PC-9 (cell line): ENCODE measurements at places on chromosomes 3 and 15. TPM values are rescaled to one million over a fixed set of nuclear protein-coding genes. Genes with fewer than 3 reads are reported as not detected.
A peak's percentile ranks its signal among the peaks of the same experiment; 100 is the strongest.

DNA sequence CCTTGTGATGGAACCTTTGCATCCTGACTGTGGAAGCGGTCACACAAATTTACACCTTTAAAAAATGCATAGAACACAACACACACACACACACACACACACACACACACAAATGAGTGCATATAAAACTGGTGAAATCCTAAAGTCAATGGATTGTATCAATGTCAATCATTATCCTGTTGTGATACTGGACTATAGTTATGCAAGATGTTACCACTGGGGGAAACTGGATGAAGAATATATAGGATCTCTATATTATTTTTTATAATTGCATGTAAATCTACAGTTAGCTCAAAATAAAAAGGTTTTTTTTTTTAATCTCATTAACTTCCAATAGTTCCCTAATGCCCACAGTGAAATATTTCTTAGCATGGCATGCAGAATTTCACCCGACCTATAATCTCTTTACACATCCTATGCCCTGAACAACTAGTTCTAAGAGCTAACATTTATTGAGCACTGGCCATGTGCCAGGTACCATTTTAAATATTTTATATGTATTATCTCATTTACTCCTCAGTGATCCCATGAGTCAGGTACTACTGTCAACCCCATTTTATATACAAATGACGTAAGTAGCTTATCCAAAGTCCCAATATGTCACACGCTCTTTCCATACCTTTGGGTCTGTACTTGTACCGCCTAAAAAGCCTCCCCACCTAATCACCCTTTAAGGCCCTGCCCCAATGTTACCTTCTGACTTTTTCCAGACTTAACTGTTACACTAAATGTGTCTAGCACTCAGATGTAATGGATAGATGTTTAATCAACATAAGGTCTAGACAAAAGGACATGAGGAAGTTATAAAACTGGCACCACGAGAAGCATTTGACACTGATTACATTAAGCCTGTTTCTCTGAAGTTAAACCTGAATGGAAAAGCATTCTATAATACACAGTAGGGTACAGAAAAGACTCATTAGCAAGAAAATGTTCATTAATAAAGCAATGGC, 5.5 kb downstream of the ABCC5 start:
- no peak for DNase-seq

- no peak for DNase-seq
Measured at GRCh38 chr3:150411106-150411460, 3.0 kb downstream of the TSC22D2 start.

DNA sequence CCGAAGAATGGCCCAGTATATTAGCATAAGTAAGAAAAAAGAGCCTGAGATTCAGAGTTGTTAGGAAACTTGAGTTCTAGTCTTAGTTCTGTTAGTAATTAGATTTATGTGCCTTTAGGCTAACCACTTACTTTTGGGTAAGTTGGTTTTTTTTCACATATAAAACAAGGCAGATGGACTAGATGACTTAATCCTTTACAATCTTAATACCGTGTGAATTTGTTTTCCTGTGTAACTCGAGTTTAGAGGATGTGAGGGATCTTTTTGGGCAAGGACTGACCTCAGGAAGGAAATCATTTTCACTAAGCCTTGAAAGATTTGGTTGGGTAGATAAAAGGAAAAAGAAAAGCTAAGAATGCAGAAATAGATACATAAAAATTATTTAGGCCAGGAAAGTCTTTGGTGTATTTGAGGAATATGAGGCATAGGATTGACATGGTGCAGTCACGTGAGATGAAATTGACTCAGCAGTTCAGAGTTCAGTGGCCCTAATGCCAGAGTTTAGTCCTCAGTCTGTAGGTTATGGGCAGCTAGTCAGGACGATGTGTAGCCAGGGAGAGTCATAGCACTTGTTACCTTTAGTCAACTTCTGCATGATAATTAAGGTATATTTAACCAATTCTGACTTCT, 34.6 kb downstream of the PAK2 start:
- no peak for DNase-seq

ITIH4 gene
- 2.5 and 3.2 TPM in 2 replicates for total RNA-seq

DNA sequence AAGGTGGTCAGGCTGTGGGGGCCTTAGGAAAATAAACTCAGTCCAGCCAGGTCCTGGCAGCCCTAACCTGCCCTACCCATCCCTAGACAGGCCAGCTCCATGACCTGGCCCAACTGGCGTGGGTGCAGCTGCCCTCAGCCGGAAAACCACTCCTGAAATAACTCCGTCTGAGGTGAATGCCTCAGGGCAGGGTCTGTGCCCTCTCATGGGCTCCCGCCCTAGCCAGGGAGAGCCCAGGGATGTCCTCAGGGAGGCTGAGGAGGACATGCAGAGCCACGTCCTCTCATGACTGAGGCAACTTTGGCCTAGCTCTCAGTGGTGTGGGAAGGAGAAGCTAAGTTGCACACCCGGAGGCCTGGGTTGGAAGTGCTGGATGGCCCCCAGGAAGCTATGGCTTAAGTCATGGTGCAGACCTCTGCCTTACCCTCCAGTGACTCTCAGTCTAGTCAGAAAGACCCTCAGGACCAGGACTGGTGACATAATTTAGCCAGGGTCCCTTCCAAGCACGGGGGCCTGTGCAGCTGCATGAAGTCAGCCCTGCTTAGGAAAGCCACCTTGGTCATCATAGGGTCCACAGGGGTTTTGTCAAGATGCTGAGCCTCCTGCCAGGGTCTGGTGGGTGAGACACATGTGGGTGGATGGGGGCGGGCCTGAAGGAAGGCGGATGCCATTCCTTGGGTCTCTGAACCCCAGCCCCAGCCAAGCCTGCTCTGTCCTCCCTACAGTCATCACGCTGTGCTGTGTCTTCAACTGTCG, 7.4 kb downstream of the TMIE start:
- DNase-seq, result no peak

RGMA gene
- 3.3 and 3.6 TPM in 2 replicates for total RNA-seq

DNA sequence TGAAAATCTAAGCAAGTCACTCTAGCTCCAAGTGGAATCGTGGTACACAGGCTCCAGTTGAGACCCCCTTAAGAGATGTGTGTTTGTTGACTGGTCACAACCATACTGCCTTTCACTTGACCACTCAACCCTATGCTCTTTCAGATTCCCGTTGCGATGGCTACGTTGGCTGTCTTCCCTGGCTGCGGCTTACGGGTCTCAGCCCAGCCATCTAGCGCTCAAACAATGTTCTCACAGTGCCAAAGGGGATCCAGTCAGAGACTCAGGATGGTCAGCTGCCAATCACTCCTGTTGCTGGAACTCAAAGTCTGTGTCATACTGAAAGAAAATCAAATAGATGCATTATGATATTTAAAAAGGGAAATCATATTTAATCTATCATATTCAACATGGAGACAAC, 237.6 kb downstream of the ITPR1 start:
- no peak for DNase-seq

FBXO40 gene
- not detected in 2 replicates for total RNA-seq

IL17RE gene
- total RNA-seq, result 22.7 and 23.8 TPM in 2 replicates

- DNase-seq, result peak; percentile 52
Measured at GRCh38 chr3:185253645-185254410, at the start of gene EHHADH. TSS of gene EHHADH (minus strand) at chr3:185254049. CDS start at chr3:185254022, 27 bp downstream.

RYR3 gene
- total RNA-seq, result 0.15 and 0.25 TPM in 2 replicates

ZNF80 gene
- total RNA-seq, result not detected in 2 replicates

- no peak for DNase-seq
Measured at GRCh38 chr3:67290438-67290837, 292.3 kb downstream of the KBTBD8 start.

DNA sequence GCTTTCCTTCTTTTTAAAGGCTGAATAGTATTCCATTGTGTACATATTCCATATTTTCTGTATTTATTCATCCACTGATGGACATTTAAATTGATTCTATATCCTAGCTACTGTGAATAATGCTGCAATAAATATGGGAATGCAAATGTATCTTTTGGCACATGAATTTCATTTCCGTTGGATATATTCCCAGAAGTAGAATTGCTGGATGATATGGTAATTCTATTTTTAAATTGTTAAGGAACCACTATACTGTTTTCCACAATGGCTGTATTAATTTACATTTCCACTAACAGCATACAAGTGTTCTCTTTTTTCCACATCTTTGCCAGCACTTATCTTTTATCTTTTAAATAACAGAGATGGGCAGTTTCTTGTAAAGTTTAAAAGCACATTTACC, 302.7 kb downstream of the CTNNB1 start:
- no peak for DNase-seq

SLMAP gene
- total RNA-seq, result 116 and 119 TPM in 2 replicates

PLSCR5 gene
- not detected in 2 replicates for total RNA-seq

- DNase-seq, result no peak
Measured at GRCh38 chr3:133799794-133800585, 5.6 kb upstream of the SRPRB start.

- DNase-seq, result peak; percentile 8
Measured at GRCh38 chr15:59751552-59752413, 62.7 kb upstream of the BNIP2 start.

RAD51 gene
- 19.8 and 22.5 TPM in 2 replicates for total RNA-seq

MOBP gene
- total RNA-seq, result not detected in 2 replicates

GRCh38 chr15:61621146-61621545, 392.0 kb upstream of the RORA start:
- peak; percentile 3 for DNase-seq

GRCh38 chr3:58670506-58671135, 4.0 kb upstream of the FAM3D start:
- no peak for DNase-seq

DNA sequence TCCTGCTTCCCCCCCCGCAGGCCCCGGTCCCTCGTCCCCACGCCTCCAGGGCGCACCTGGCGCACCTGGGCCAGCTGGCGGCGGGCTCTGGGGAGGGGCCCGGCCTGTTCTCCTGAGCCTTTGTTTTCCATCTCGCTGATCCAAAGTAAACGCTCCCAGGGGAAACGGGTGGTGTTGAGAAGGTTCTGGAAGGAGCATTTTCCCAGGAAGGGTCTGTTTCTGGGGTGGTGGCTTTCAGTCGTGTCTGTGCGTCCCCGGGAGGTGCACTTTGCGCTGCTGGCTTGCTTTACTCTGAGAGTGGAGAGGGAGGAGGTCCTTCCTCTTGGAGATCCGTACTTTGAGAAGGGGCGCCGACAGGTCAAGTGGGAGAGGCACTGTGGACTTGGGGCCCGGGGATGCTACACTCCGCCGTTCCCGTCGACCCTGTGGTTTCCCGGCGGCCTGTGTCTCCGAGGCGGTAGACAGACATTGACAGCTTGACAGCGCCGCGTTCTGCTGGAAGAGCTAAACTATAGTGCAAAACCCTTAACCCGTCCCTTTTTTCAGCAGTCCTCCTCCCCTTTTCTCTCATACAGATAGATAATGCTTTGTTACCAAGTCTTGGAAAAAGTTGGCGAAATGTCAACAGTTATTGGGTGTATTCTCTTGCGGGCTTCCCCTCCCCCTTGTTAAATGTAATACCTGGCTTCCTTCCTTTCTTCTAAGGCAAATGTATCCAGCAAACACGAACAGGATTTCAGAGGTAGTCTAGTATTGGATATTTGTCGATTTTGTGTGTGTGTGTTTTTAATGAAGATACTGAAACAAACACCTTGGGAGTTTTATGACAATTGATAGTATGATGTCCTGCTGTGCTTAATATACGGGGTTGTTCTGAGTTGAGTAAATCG, 6.5 kb downstream of the TPM1 start:
- peak; percentile 42 for DNase-seq

OIP5 gene
- 23.9 and 25.4 TPM in 2 replicates for total RNA-seq

- no peak for DNase-seq
Measured at GRCh38 chr3:180335050-180335449, 266.9 kb upstream of the TTC14 start.

DNA sequence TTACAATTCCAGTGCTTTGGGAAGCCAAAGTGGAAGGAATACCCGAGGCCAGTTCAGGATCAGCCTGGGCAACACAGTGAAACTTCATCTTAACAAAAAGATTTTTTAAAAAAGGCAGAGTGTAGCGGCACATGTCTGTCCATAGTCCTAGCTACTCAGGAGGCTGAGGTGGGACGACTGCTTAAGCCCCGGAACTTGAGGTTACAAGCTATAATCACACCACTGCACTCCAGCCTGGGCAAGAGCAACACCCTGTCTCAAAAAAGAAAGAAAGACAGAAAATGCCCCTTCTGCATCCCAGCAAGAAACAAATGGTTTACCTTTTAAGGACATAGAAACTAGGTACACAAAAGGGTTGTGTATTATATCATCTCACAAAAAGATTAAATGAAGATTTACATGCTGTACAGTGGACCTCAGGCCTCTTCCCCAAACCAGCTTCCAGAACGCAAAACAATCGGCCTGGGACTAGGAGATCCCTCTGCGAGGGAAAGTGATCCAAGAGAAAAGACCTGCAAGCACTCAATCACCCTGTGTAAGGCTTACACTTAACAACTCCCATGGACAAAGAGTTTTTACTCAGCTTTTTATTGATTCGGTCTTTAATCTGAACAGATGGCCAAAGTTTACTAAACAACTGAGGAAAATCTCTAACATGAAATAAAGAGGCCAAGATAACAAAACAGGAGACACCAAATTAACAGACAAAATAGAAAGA, 21.2 kb downstream of the TFDP2 start:
- no peak for DNase-seq

DNA sequence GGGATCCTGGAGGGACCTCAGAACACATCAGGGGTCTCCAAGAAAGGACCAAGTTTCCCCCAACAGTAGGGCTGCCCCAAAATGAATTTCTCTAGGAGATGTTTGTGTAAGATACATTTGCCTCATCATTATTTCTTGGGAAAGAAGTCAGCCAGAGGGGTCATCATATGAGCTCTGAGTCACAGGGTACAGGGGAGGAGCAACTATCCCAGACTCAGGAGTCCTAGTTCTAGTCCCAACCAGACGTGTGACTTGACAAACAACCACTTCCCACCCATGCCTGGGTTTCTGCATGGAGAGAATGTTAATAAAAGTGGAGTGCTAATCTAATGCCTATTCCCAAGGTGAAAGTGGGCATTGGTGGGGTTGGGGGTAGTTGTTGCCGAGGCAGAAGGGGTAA, 144.1 kb downstream of the ALDH1A2 start:
- no peak for DNase-seq

CCNB2 gene
- 77.1 and 99.2 TPM in 2 replicates for total RNA-seq

GRCh38 chr3:11603628-11604027, 40.1 kb downstream of the VGLL4 start:
- DNase-seq, result no peak

- peak; percentile 74 for DNase-seq
Measured at GRCh38 chr3:196650740-196651311, 11.3 kb downstream of the NRROS start.

DNA sequence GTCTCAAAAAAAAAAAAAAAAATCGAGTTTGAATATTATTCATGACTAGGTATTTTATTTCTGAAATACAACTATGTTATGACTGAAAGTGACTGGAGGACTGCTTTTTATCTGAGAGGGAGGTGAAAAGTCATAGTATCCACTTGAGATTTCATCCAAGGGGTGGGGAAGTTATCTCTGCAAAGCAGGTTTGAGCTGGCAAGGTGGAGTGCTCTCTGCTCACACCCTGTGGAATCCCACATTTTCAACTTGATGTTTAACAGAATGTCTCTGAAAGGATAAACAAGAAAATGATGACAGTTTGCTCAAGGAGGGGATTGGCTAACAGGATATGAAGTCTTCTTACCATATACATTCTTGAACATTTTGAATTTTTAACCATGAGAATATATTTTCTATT, 27.3 kb upstream of the SEC62 start:
- no peak for DNase-seq

DNA sequence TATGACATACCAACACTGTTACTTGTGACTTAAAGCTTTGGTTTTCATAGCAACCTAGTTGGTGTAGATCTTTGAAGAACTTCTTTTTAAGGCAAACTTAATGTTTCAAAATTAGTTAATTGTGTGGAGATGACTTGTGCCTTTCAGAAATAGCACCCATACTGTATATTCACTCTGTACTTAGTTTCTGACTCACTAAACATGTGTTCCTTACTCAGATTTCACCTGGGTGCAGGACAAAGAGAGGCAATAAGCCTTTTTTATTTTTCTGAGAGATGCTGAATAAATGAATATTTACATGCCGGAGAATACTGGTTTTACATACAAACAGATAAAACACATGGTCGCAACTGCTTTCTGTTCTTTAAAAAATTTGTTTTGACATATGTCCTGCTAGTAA, 44.8 kb downstream of the SLC25A26 start:
- no peak for DNase-seq
